ENCODE measurements at places on chromosomes 3 and 15.

GRCh38 chr3:71307991-71308697 is 275.4 kb downstream of the FOXP1 start:
- no peak for DNase-seq

- DNase-seq, result no peak
Observed at GRCh38 chr3:196232154-196232881, 16.0 kb downstream of the SLC51A start.

GRCh38 chr3:191360620-191361019 is 30.3 kb upstream of the UTS2B start:
- DNase-seq, result no peak

- DNase-seq, result peak; percentile 46
Observed at GRCh38 chr15:85757073-85757938, 37.4 kb downstream of the KLHL25 start.

- DNase-seq, result peak; percentile 58
Observed at GRCh38 chr15:80404057-80404760, at the start of gene ARNT2. ARNT2 (plus strand) TSS chr15:80404382; CDS start chr15:80404516, 134 bp downstream.

DNA sequence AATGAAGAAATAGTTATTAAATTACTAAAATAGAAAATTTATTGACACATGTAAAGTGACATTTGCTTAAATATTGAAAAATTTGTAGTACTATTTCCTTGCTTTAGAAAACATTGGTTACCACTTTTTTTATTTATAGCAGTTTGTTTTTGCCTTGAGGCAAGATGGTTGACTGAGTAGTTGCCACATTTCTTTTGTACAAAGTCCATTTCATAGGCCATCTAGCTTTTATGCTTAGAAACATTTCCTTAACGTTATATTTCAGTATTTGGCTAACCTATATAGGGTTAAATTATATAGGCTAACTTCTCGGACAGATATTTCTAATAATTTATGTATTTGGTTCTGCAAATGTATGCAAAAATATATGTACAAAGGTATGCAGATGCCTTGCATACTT is 17.1 kb downstream of the CTNNB1 start:
- no peak for DNase-seq

DNA sequence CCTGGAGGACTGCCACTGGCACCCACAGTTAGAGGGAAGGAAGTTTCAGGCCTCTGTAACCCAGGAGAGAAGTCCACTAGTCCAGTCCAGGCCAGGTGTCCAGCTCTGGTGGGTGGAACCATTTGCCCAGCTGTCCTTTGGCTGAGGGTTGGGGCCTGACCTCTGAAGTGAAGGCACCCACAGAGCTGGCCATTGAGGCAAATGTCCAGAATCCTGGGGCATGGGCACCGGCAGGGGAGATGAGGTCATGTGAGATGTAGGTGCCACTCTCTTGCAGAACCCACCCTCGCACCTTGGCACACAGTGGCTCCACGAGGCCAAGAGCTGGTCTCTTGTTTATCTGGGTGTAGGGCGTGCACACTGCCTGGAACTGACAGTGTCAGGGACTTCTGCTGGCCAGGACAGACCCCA is 162.8 kb downstream of the SMAD6 start:
- DNase-seq, result no peak

- no peak for DNase-seq
Observed at GRCh38 chr3:71548705-71549384, 34.7 kb downstream of the FOXP1 start.

GRCh38 chr15:61232266-61232665 is 3.2 kb upstream of the RORA start:
- no peak for DNase-seq

- DNase-seq, result no peak
Observed at GRCh38 chr3:126015075-126015474, 46.1 kb downstream of the ROPN1B start.

DNA sequence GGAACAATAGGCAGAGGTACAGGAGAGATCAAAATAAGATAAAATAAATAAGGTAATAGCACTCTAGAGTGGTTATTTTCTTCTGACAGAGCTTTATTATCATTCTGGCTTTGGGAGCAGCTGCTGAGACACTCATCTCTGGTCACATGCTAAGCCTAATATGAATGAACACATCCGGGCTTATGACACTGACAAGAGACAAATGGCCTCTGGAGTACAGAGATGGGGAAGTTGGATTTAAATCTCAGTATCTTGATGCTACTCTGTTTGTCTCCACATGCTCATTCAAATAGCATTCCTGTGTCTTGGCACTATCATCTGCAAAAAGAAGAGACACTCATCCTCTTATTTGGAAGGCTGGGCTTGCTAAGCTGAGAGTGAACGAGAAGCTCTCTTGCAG is 55.6 kb downstream of the TMEM45A start:
- DNase-seq, result no peak

DNA sequence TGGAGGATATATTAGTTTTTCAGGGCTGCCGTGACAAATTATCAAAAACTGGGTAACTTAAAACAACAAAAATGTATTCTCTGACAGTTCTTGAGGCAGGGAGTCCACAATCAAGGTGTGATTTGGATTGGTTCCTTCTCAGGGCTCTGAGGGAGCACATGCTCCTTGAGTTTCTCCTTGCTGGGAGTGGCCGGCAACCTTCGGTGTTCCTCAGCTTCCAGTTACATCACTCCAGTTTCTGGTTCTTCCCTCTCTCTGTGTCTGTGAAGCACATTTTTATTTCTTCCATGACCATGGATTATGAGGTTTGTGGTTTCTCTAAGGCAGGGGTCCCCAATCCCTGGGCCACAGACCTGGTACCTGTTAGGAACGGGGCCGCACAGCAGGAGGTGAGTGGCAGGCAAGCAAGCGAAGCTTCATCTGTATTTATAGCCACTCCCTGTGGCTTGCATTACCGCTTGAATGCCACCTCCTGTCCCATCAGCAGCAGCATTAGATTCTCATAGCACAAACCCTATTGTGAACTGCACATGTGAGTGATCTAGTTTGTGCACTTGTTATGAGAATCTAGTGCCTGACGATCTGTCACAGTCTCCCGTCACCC is 24.3 kb downstream of the LRRC28 start:
- no peak for DNase-seq

- peak; percentile 75 for DNase-seq
Observed at GRCh38 chr15:73677146-73677607, 7.0 kb upstream of the CD276 start.

- DNase-seq, result no peak
Observed at GRCh38 chr15:81146466-81146865, 12.4 kb downstream of the CFAP161 start.

DNA sequence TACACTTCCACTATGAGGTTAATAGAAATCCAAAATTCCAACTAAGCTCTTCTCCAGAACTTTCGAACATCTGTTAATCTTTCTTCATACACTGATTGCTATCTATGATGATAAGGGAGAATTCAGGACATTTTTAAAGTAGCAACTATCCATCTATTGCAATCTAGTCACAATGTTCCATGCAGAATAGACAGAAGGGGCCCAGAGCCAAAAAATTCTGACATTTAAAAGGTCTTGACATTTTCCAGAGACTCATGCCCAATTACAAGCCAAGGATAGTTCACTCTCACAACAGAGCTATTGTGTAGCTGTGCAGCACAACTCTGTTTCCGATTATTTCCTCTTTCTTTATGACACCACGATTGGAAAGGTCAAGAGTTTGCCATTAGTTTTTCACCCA is 999.7 kb upstream of the ALCAM start:
- DNase-seq, result no peak

- no peak for DNase-seq
Observed at GRCh38 chr15:88580532-88580931, 34.1 kb upstream of the DET1 start.

- DNase-seq, result no peak
Observed at GRCh38 chr3:159913712-159914414, 74.8 kb upstream of the IL12A start.

DNA sequence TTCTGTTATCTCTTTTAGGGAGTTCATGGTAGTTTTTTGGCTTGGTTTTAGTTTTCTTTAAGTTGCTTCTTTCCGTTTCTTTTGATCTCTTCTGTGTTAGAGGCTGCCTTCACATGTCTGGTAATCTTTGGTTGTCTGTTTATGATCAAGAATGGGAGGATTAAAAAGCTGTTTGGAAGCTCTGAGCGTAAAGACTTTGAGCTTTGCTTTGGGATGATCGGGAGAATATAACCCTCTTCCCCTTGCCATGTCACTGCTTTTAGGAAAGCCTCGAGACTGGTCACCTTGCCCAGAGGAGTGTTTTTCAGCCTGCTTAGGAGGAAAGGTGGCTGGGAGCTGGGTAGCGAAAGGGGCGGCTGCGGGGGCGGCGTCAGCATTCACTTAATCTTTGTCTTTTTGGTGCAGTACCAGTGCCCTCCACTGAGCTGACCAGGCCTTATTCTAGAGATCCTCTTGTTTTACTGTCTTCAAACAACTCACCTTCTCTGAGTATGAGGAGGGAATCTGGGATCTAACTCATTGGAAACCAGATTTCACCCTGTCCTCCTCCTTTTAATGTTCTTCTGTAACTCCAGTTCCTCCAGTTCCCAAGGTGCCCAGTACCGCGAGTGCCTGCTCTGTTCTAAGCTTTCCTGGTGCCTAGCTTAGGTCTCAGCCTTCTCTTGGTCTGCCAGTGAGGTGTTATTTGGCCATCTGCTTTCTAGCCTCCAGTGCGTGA is 15.5 kb downstream of the TATDN2 start:
- DNase-seq, result peak; percentile 58

DNA sequence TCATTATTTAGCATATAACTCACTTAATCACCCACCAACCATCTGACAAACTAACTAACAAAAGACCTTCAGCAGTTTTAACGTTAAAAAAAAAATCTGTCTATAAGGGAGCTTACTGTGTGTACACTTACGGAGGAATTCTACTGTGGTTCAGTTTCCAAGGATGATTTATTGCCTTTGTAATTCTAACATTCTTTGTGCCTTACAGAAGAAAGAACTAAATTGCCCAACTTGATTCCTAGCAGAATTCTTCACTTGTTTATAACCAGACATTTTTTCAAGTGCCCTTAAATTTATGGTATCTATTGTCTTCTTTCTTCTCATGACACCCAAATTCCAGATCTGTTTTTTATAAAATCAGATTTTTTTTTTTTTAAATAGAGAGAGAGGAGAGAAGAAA is 119.7 kb upstream of the IGSF10 start:
- no peak for DNase-seq

DNA sequence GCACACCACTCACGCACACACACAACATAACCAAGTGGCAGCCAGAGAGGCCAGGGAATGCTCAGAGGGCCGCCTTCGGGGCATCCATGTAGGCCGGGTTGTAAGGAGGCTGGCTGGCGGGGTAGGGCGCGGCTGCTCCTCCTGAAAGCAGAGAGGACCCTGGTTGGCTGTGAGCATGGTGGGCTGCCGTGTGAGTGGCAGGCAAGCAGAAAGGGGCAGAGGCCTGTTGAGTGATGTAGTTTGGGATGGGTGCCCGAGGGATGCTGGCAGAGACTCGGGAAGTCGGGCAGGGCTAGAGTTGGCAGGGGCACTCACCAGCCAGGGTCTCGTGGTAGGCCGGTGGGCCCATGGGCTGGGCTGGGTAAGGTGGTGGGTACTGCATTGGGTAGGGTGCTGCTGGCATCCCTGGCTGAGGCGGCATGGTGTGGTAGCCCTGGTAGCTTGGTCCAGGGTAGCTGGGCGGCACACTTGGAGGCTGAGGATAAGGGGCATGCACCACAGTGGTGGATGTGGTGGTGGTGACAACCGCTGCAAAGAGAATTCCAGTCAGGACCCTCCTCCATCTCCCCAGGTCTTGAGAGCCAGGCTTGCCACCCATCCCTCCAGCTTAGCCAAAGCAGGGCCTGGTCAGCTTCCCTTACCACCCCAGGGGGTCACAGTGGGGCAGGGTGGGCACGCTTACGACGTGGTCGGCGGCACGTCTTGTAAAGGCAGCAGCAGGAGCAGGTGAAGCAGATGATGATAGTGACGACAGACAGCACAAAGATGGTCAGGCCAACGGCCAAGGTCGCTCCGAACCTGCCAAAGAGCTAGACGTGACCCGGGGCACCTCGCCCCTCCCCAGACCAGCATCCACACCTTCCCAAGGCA is 22.7 kb downstream of the ATRIP start:
- no peak for DNase-seq

DNA sequence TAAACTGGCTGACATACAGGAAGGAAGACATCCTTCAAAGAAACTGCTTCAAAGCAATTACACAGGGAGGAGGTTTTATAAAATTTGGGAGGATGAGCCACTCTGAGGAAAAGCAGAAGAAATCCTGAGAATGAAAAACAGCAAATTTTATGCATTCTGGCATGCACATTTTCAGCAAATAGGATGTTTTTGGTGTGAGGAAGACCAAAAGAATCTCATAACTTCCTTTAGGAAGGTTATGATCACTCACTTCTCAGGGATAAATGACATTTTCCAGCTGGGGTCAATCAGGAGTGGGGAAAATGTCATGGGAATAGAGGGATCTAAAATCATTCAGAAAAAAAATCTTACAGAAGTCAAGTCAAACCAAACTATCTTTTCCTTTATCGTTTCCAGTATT is 371.7 kb upstream of the CNTN6 start:
- DNase-seq, result no peak

GRCh38 chr3:56986347-56986746 is 74.1 kb upstream of the SPATA12 start:
- no peak for DNase-seq

GRCh38 chr3:126446301-126446700 is 29.4 kb downstream of the ZXDC start:
- DNase-seq, result peak; percentile 34

GRCh38 chr15:52463638-52464037 is 65.0 kb downstream of the MYO5A start:
- DNase-seq, result no peak

- DNase-seq, result peak; percentile 71
Observed at GRCh38 chr15:74430510-74430951, 3.2 kb downstream of the SEMA7A start.

- DNase-seq, result no peak
Observed at GRCh38 chr3:156691920-156692319, 17.5 kb downstream of the TIPARP start.

GRCh38 chr3:32531010-32531647 is 28.5 kb upstream of the CMTM6 start:
- no peak for DNase-seq

- DNase-seq, result no peak
Observed at GRCh38 chr3:37999836-38000235, 9.2 kb downstream of the VILL start.

DNA sequence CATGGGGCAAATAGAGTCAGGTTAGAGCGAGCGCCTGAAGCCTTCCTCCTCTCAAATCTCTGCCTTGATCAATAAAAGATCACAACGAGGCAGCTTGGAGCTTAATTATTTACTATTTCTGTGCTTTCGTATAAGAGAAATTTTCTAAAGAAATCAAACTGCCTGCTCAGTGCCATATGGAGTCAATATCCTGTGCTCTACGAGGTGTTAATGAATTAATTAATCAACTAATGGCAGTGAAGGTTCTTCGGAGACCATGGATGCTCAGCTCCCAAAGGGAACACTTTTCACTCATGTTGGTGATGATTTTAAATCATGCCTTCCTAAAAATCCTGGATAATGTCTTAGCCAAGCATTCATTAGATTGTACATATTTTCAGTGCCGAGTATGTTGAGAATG is 153.5 kb upstream of the PPP2R3A start:
- no peak for DNase-seq

GRCh38 chr3:128419311-128419710 is 47.4 kb downstream of the DNAJB8 start:
- DNase-seq, result no peak

Data from sciatic nerve (tissue), 2 donors.